ENCODE measurements at places on chromosomes 4 and X. TPM values are rescaled to one million over a fixed set of nuclear protein-coding genes. Genes with fewer than 3 reads are reported as not detected.

TMEM31 gene
- polyA plus RNA-seq, result 1.6 TPM

DCAF8L2 gene
- not detected for polyA plus RNA-seq

NALF2 gene
- polyA plus RNA-seq, result 0.84 TPM

NCAPG gene
- polyA plus RNA-seq, result 27.2 TPM

CNGA2 gene
- polyA plus RNA-seq, result not detected

PHOX2B gene
- 0.26 TPM for polyA plus RNA-seq

F9 gene
- polyA plus RNA-seq, result not detected

CLGN gene
- polyA plus RNA-seq, result 3.5 TPM

NPFFR2 gene
- polyA plus RNA-seq, result 1.9 TPM

RADX gene
- 4.8 TPM for polyA plus RNA-seq

NEIL3 gene
- polyA plus RNA-seq, result 6.1 TPM

MID1 gene
- polyA plus RNA-seq, result 32.6 TPM

XAGE1A gene
- not detected for polyA plus RNA-seq

P2RY4 gene
- polyA plus RNA-seq, result 0.14 TPM

KLB gene
- polyA plus RNA-seq, result 0.16 TPM

NBDY gene
- 100 TPM for polyA plus RNA-seq

MAP9 gene
- 32.2 TPM for polyA plus RNA-seq

BMP3 gene
- 18.6 TPM for polyA plus RNA-seq

XKRX gene
- 0.38 TPM for polyA plus RNA-seq

TMEM150C gene
- 22.1 TPM for polyA plus RNA-seq

CXCL1 gene
- 0.67 TPM for polyA plus RNA-seq

NKX1-1 gene
- not detected for polyA plus RNA-seq

ITIH6 gene
- polyA plus RNA-seq, result 0.03 TPM

BTK gene
- polyA plus RNA-seq, result 2.2 TPM

BANK1 gene
- 2.9 TPM for polyA plus RNA-seq

HSD17B11 gene
- 64.5 TPM for polyA plus RNA-seq

F8A2 gene
- not detected for polyA plus RNA-seq

ZNF182 gene
- polyA plus RNA-seq, result 10.2 TPM

CNGA1 gene
- polyA plus RNA-seq, result 5.9 TPM

UNC5C gene
- 39.6 TPM for polyA plus RNA-seq

TIGD4 gene
- 1.5 TPM for polyA plus RNA-seq

GJB1 gene
- 53.5 TPM for polyA plus RNA-seq

TLR3 gene
- 11.4 TPM for polyA plus RNA-seq

KCND1 gene
- 3.0 TPM for polyA plus RNA-seq

TCEAL7 gene
- 30.7 TPM for polyA plus RNA-seq

NUP54 gene
- polyA plus RNA-seq, result 79.2 TPM

MGARP gene
- 0.34 TPM for polyA plus RNA-seq

MAMLD1 gene
- polyA plus RNA-seq, result 6.8 TPM

FAT4 gene
- polyA plus RNA-seq, result 28.4 TPM

SYNPO2 gene
- 12.9 TPM for polyA plus RNA-seq

ADH7 gene
- not detected for polyA plus RNA-seq

PSAPL1 gene
- polyA plus RNA-seq, result 0.04 TPM

ODAPH gene
- polyA plus RNA-seq, result 0.13 TPM

MAGEA4 gene
- not detected for polyA plus RNA-seq

SPP1 gene
- 106 TPM for polyA plus RNA-seq

ARAF gene
- 68.7 TPM for polyA plus RNA-seq

ACSL1 gene
- polyA plus RNA-seq, result 64.5 TPM

BEX2 gene
- polyA plus RNA-seq, result 84.4 TPM

ZNF157 gene
- polyA plus RNA-seq, result 1.5 TPM

FGF16 gene
- polyA plus RNA-seq, result 0.09 TPM

SGMS2 gene
- 15.9 TPM for polyA plus RNA-seq

ADGRG4 gene
- not detected for polyA plus RNA-seq
